NCI-H1417 treated with DMSO at 0.1 percent for 48 hours (cell line): ENCODE measurements at places on chromosomes 5 and 9.

DNA sequence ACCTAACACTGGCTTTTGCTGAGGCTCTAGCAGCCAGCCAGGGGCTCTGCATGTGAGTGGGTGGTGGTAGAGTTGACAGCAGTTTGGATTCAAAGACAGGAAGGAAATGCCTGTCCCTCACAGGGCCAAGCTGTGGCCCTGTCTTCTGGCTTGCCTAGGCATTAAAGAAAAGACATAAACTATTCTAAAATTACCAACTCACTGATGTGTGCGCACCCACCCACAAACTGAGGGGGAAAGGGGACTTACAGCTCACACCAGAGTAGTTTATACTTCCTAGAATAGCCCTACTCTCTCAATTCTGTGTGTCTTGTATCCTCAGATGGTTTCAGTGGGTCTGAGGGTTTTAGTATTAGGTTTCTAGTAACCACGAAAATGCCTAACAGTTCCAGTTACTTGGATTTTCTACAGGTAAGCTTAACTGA is 18.3 kb upstream of the IL13 start:
- no peak for DNase-seq

DNA sequence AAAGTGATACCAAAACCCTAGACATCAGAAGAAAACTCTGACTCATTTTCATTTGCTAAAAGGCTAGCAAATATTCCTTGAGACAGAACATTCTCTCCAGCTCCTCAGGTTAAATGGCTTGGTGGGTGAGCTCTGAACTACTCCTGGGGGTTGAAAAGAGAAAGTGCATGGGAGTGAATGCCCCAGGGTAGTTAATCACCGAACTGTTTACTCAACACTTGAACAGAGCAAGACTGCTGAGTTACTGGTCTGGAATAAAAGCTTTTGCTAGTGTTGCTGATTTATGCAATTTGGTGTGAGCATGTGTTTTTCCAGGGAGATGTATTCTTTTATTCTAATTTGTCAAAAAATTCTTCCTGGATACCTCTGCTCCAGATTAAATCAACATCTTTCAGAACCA is 88.3 kb upstream of the PRDM9 start:
- peak; percentile 85 for DNase-seq

DNA sequence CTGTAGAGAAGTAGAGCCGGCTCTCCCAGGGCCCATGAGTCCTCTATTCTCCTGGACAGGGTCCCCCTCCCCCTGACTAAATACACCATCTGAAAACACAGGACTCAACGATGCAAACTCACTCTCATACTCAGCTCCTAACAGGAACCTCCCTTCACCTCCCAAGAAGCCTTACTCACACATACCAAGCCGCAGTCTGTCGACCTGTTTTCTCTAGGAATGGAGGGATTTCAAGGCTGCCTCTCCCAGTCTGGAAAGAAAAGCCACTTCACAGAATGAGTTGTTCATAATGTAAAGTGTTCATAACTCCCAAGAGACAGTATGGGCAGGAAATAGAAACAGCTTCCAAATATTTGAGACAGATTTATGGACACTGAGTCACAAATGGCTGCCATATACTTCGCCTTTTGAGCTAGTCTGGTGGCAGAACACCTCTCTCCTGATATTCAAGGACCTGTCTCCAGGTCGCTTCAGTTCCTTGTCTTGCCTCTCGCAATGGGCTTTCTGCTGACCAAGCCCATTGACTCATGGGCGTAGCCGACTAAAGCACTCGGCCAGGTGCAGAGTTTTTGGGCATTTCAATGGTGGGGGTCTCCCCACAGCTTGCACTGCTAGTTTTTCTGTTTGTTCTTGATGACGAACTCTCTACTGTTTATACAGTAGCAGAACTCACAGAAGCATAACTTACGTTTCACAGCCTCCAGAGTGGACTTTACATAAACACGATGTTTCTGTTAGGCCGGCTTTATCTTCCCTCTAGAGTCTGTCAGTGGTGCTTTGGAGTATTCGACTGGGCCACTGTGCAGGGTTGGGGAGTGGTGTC is 25.0 kb upstream of the IL17B start:
- no peak for DNase-seq

DNA sequence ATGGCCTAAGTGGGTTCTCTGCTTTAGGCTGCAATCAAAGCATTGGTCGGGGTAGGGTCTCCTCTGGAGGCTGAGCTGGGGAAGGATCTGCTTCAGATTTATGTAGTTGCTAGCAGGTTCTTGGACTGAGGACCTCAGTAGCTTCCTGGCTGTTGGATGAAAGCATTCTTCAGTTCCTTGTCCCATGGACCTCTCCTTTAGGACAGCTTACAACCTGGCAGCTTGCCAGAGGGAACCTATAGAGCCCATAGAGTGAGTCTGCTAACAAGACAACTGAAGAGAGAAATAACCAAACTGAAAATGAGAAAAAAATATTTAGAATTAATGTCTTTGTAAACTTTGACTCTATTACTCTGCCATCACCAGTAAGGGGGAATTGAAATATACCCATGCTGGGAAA is 12.4 kb downstream of the MRPS30 start:
- no peak for DNase-seq

DNA sequence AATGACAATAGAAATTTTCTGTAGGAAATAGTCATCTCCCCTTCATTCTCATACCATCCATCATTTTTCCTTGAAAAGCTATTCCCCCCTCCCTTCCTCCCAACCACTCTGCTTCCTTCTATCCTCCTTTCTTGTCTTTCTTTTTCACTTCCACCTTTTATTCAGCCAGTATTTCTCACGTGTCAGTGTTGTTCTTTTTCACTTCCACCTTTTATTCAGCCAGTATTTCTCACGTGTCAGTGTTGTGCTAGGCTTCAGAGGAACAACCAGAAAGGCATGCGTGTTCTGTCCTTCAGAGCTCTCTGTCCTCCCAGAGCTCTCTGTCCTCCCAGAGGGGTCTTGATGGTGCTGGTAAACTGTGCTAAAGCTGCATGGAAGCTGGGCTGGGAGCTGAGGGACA is 419.6 kb downstream of the GADD45G start:
- DNase-seq: no peak

- DNase-seq: no peak
These were observed 33.5 kb downstream of the ANGPTL2 start for GRCh38 chr9:127088724-127089615.

DNA sequence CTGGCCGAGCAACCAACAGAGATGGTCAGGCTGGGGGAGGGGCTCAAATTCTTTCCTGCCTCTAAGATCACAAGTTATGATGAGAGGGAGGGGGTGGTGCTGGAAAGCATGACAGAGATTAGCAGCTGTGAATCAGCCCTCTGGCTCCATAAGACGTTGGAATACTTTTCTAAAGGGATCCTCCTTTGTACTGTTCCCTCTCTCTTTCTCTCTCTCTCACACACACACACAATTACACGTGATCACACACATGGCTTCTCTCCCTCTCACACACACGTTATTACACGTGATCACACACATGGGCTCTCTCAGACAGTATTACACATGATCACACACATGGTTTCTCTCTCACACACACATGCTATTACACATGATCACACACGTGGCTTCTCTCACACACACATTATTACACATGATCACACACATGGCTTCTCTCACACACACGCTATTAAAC is at the start of gene SLC45A2:
TSS of gene SLC45A2 (minus strand) at position 23 of the 454 bp plus-strand sequence. CDS start 110 bp downstream, outside the sequence.
- no peak for DNase-seq

DNA sequence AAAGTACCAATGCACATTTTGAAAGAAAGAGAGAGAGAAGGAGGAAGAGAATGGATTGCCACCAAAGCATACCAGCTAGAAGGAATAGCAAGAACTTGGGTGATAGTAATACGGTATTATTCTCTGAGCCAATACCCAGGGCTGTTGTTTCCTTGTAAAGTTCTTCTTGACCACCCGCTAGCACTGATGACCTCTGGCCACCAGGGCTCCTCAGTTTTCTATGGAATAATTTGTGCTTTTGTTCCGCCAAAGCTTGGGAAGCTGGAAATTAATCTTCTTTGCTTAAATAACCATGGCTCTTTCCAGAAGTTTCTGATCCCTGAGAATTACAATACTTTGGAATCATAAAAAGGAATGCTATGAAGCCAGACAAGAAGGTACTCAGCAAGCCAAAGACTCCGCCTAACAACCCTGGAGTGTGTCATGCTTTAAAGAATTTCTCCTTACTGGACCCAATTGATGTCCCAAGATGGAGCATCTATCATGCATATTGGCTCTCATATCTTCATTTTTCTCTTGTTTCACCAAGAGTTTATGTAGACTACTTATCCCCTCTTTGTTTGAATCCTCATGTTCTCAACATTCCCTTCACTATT is 29.8 kb downstream of the OR2K2 start:
- no peak for DNase-seq

DNA sequence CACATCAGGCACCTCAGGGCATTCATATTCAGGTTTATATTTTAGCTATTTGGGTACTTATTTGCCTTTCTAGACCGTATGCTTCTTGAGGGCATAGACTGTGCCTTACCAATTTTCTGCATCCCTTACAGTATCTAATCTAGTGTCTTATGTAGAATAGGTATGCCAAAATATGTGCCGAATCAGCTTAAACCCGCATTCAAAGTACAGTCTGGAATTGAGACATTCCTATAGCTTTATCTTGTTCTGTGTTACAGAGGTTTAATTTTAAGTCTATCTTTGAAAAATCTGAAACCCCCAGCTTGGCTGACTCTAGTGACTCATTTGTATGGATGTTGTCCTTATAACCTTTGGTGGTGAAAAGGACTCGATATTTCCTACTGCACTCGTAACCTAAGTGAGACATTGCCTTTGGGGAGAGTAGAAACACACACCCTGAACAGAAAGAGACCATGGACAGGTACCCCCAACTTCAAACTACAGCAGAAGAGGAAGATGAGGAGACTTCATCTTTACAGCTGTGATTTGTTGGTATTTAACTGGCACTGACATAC is 27.0 kb upstream of the TMOD1 start:
- DNase-seq: no peak

DNA sequence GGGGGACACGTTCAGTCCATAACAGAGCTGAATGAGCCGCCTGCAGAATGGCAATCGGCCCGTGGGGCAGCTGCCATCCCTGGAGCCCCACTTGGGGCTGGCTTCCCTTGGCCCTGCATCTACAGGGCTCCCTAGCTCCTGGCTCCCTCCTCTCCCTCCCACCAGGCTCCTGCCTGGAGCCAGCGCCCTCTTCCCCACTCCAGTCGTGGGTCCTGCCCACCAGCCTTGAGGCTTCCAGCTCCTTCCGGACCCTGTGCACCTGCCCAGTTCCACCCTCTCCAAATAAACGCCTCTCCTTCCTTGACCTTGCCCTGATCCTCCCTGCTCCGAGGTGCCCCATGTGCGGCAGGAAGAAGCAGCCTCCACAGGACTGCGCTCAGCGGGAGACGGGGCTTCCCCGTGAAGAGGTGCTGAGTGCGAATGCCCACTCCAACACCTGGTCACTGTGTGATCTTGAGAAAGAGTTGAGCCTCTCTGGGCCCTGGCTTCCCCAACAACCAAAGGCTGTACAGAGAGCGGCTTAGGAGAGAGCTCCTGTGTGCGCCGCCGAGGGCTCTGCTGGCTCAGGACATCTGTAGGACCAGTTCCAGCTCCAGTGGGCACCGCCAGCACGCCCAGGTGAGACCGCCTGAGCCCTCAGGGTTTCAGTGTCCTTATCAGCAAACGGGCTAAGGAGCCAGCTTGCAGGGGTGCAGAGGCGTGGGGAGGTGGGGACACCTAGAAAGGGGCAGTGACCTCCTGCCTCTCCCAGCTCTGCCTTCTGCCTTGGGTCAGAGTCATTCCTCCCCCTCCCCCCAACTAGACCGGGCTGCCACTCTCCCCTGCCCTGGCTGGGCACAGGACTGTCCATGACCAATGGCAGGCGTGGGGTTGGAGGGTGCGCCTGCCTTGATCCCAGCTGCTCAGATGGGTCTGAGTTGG is 12.1 kb downstream of the C9orf50 start:
- no peak for DNase-seq

GRCh38 chr5:153569036-153569435 is 78.6 kb downstream of the GRIA1 start:
- no peak for DNase-seq

DNA sequence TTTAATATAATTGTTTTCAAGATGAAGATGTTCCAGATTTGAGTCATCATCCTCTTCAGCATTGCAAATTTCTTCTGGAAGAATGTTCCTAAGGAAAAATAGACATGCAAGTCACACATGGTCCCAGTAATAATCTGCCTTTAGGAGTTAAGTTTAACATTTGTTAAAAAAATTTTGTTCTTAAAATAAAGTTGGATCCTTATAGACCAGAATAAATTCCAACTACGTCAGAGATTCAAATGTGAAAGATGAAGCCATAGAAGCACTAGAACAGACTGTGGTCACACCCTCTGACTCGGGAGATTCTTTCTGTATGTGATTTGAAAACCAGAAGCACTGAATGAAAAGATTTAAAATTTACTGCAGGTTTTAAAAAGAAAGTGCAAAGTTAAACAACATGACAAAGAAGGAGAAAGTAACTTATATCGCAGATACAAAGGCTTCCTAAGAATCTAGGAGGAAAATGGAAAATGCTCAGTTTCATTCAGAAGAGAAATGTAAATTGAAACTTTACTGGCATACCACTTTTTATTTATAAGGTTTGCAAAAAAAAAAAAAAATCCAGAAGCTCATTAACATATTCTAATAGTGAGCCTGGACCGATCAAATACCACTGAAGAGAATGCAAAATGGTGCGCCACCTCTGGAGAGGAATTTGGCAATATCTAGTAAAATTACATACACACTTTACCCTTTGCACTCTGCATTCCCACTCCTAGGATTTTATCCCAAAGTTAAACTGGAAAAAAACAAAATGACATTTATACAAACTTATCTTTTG is 14.3 kb upstream of the ASPN start:
- no peak for DNase-seq

- DNase-seq: no peak
These were observed 2.6 kb upstream of the CCDC187 start for GRCh38 chr9:136306211-136307208.
